ENCODE measurements at places on chromosomes 3 and 15.

DNA sequence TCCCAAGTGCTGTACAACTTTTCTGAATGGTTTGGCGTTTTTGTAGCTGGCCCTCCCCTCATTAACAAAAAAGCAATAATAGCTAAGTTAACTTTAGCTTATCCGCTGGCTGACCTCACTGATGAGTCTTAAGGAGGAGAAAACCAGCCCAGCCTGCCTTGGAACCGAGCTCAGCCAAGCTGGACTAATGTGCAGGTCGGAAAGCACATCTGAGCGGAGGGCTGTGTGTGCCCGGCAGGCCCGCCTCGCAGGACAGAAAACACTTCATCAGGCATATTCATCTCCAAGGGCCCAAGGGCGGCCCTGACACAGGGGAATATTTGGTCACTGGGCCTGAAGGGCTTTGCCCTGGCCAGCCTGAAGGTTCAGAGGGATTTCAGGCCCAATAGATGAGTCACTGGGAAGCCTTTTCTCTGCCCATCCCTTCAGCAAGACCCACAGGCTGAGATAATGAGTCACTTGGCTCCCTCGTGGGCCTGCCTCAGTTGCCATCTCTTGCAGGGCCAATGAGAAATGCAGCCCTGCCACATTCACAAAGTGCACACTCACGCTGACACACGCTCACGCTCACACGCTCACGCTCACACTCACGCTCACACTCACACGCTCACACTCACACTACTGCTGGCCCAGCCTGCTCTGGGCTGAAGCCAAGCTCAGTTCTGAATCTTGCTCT, 75.1 kb downstream of the SLC12A8 start:
- DNase-seq = no peak

- no peak for DNase-seq
These were observed 8.5 kb downstream of the XPC start for GRCh38 chr3:14169871-14170270.

GRCh38 chr3:153573481-153573880, 411.5 kb downstream of the RAP2B start:
- no peak for DNase-seq

DNA sequence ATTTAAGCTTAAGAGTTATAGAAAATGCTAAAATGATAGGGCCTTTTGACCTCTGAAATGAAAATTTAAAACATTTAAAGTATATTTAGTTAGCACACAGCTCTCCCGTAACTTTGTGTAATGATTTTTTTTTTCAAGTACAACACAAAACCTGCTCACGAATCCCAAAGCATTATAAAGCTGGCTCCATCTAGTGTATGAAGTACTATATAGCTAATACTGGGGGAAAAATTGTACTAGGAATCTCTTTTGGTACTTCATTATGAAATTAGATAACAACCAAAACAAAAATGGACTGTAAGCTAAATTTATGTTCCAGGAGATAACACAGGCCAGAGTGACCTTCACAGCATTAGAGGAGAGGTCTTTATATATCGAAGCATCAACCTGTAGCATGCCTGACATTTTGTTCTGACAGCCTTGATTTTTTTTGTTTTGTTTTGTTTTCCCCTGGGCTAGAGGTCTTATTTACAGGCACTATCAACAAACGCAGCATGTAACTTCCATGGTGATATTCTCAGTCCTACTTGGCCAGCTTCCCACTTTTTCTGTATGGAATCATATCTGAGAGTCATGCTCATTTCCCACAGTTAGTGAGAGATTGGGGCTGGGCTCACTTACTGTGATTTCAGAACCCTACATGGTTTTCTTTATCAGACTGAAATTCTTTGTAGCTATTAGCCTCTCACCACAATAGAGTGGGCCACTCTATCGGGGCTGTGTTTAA, 116.3 kb downstream of the MITF start:
- peak; percentile 64 for DNase-seq

GRCh38 chr3:52891615-52892081, 5.7 kb downstream of the STIMATE start:
- peak; percentile 83 for DNase-seq

DNA sequence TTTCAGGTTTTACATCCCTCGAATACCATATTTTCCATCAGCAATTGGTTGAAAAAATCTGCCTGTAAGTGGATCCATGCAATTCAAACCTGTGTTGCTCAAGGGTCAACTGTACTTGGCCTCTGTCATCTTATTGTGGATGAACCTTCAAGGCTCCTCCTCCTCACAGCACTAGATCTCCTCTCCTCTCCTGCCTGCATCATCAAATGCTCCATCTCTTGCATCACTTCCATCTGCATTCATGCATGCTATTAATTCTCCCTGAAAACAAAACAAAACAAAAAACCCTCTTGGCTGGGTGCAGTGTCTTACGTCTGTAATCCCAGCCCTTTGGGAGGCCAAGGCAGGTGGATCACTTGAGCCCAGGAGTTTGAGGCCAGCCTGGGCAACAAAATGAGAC, 10.1 kb downstream of the BCL2L10 start:
- DNase-seq = no peak

Data from OCI-M1 (cell line).